ENCODE measurements at places on chromosomes 4 and X.
A peak's percentile ranks its signal among the peaks of the same experiment; 100 is the strongest.

DNA sequence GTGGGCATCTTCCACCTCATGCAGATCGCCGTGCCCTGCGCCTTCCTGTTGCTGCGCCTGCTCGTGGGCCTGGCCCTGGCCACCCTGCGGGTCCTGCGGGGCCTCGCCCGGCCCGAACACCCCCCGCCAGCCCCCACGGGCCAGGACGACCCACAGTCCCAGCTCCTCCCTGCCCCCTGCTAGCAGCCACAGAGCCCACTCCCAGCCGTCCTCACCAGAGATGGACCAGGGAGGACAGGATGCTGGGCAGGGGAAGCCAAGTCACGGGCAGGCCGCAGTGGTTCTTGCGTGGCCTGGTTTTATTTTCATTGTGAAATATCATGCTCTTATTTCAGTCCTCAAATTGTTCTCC, 15.1 kb downstream of the DGKQ start:
- no peak for DNase-seq

- no peak for DNase-seq
These were observed 1.8 kb upstream of the RENBP start for GRCh38 chrX:153945956-153946943.

GRCh38 chr4:69124941-69125340, 28.7 kb downstream of the UGT2B7 start:
- DNase-seq: no peak

DNA sequence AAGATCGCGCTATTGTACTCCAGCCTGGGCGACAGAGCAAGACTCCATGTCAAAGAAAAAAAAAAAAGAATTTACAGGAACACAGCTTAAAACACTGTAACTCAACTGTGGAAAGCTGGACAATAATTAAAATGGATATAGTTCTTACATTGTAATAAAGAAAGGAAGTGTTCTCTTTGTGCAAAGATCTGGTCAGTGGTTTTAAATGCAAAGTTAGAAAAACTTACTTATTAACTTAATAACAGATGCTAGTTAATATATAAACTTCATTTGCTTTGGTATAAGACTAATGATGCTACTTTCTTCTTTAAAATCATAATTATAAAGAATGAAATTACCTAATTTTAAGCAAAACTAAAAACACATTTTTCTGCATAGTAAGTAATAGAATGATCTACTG, 2024.1 kb upstream of the TENM3 start:
- DNase-seq: no peak

- no peak for DNase-seq
These were observed 97.7 kb downstream of the DGKK start for GRCh38 chrX:50372966-50373365.

GRCh38 chr4:113328514-113328913, 279.1 kb downstream of the ANK2 start:
- no peak for DNase-seq

- DNase-seq: no peak
These were observed 63.7 kb upstream of the CD99 start for GRCh38 chrX:2627272-2627867.

- DNase-seq: no peak
These were observed 2.8 kb upstream of the ARHGAP4 start for GRCh38 chrX:153928846-153929245.

GRCh38 chrX:55312655-55313054, 47.9 kb upstream of the PAGE3 start:
- DNase-seq: no peak

DNA sequence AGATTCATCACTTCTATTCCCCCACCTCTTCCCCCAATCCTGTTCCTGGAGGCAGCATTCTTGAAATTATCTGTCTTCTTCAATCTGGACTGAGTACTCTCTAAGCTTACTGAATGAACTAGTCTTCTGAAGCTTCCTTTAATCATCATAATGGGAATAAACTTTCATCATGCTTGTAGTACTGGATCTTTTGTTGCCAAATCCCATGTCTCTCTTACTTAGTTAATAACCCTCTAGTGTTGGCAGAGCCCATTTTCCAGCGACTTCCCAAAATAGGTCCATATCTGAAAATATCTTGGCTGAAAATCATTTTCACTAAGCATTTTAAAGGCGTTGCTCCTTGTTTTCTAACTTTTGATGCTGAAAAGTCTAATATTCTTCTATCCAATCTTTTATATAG, 39.6 kb downstream of the RPS6KA3 start:
- DNase-seq: no peak

DNA sequence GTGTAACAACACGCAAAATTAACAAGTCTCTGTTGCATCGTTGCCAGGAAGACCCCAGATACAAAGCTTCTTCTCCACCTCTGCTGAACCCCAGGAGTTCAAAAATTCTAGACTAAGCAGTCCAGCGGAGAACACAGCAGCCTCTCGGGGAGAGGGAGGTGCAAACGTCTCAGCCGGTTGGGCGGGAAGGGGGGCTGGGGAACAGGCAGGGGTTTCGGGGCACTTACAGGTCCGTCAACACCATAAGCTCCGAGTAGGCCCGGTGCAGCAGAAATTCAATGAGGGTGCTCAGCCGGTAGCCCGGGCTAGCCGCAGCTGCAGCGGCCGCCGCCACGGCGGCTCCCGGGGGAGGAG, 394 bp downstream of the MED14 start:
- DNase-seq: no peak

DNA sequence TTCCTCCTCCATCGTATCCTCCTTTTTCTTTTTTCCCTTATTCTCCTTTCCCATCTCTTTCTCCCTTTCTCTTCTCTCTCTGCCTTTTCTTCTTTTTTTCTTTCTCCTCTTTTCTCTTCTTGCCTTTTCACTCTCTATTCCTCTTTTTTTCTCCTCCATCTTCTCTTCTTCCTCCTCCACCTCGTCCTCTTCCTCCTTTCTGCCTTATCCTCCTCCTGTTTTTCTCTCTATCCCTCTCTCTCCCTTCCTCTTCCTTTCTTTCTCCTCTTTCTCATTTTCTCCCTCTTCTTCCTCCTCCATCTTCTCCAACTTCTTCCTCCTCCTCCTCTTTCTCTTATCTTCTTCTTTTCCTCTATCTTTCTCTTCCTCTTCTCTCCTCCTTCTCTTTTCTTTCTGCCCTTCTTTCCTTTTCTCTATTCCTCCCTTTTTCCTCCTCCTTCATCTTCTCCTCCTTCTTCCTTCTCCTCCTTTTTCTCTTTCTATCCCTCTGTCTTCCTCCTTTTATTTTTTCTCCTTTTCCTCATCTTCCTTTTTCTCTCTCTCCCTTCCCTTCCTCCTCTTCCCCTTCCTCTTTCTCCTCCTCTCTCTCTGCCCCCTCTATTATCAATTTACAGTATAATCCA, 269.1 kb downstream of the DHRSX start:
- no peak for DNase-seq

DNA sequence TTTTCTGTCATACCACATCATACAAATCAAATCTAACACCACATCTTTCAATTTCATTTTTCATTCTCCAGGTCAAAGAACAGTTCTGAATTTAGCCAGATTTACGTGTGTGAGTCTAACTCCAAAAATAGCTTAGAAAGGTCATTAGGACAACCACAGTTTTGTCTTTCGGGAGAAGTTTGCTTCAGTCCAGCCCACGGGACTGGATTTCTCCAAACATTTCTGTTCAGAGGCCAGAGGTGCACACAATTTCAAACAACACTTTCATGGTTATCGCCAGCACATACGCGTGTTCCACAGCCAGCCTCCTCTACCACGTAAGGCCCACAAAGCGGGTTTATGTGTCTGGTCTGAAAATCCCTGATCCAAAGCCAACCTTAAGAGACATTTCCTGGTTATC, 65.9 kb downstream of the VEGFC start:
- no peak for DNase-seq

- no peak for DNase-seq
These were observed 72.5 kb downstream of the ACOX3 start for GRCh38 chr4:8368061-8368481.

DNA sequence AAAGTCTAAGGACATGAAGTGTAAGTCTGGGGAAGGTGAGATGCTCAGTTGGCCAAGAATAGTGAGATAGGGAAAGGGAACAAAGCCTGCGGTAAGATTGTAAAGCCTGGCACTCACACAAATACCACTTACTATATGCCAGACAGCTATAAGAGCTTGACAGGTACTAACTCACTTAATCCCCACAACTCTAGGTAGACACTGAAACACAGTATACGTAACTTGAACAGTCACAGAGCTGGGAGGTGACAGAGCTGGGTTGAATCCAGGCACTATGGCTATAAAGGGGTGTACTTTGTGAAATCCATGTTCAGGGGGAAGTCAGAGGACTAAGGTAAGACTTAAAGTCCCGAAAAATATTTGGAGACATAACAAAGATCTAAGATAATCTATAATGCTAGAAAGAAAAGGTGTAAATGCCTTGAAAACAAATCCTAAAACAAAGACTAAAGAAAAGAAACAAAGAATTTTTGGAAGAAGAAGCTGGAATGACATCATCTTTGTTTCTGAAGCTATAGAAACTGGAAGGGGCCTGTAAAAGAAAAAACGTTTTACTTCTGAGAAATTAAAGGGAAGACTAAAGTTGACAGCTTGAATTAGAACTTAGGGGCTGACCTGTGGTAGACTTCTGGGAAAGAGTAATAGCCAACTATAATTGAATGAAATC, 172.5 kb downstream of the PPP3CA start:
- no peak for DNase-seq

DNA sequence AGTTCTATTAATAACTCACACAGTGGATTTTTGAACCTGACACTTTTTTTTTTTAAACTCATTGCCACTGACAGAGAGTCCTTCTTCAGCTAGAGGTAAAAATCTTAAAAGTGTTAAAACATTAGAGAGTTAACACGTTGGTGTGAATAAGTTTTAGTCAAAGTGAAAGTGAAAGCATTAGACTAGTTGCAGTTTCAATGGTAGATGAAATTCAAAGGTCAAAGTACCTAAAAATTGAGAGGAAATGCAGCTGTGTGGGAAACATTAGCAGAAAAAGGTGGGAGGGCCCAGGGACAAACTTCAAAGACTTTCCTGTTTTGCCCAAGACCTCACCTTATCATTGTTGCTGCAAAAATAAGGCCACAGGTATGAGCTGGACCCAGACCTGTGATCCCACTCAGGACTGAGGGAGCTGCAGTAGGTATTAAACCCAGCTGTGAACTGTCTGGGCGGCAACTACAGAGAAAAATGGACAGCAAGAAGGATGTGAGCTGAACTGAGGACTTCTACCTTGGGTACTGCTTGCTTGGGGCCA, 17.6 kb upstream of the GABRA4 start:
- no peak for DNase-seq

DNA sequence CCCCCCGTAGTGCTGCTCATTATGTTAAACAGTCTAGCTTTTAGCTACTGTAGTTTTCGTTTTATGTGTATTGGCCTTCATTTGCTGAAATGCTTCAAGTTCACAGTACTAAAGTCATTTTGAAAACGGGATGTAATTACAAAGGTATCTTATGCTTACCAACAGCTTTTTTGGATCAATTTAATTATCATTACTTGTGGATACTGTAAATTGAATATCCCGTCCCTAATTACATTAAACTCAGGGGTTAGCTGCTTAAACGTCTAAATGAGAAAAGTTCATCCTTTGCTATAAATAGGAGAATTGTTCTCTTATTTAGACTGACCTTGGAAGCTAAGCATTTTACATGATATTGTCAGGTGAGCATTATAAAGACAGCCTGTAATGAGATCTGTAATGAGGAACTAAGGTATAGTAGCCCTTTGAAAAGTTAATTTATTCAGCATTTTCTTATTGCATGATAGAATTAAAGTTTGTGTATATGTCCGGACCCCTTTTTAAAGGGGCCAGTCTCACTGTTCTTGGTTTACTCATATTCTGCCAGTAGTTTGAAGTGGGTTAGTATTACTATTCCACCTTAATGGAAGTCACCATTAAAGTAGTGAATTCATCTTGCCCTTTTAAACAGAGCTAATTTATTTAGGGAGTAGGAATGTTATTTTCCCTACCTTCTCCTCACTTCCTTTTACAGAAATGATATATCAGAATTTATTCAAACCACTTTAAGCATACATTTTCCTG, 252.6 kb downstream of the TENM3 start:
- no peak for DNase-seq

GRCh38 chr4:181569553-181569952, 673.6 kb upstream of the TENM3 start:
- peak; percentile 36 for DNase-seq

- DNase-seq: no peak
These were observed 149.6 kb downstream of the INPP4B start for GRCh38 chr4:142696334-142697122.

GRCh38 chr4:151408630-151409469, at the start of gene FHIP1A:
Gene FHIP1A, plus strand, starts transcription at chr4:151409176. Its CDS starts 157,084 bp downstream, at chr4:151566260.
- DNase-seq: peak; percentile 79

DNA sequence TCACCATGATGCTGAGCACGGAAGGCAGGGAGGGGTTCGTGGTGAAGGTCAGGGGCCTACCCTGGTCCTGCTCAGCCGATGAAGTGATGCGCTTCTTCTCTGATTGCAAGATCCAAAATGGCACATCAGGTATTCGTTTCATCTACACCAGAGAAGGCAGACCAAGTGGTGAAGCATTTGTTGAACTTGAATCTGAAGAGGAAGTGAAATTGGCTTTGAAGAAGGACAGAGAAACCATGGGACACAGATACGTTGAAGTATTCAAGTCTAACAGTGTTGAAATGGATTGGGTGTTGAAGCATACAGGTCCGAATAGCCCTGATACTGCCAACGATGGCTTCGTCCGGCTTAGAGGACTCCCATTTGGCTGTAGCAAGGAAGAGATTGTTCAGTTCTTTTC, 4.0 kb downstream of the HNRNPH2 start:
- no peak for DNase-seq

DNA sequence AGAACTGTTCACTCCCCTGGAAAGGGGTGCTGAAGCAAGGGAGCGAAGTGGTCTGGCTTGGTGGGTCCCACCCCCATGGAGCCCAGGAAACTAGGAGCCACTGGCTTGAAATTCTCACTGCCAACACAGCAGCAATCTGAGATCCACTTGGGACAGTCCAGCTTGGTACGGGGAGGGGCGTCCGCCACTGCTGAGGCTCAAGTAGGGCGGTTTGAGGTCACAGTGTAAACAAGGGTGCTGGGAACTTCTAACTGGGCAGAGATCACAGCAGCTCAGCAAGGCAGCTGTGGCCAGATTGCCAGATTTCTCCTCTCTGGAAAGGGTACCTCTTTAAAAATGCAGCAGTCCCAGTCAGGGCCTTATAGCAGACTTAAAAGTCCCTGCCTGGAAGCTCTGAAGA, 53.9 kb upstream of the GALNTL6 start:
- DNase-seq: no peak

DNA sequence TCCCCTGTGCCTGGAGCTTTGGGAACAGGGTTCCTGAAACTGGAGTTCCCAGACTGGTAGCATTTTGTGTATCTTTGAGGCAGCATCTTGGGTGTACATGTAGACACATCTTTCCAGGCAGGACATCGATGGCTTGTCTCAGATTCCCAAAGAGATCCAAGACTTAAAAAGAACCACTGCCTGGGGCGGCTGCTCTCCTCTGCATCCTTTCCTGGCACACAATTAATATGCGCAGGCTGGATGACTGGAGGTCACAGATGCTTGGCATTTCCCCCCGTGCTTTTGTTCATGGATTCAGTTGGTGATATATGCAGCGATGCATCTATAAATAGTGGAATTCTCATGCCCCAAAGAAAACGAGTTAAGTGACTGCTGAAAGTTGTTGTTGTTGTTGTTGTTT, 80.5 kb downstream of the CLDN34 start:
- no peak for DNase-seq
